ENCODE measurements at places on chromosomes 4 and X.

GRCh38 chr4:183602557-183603027, 56.4 kb downstream of the RWDD4 start:
- DNase-seq = no peak

DNA sequence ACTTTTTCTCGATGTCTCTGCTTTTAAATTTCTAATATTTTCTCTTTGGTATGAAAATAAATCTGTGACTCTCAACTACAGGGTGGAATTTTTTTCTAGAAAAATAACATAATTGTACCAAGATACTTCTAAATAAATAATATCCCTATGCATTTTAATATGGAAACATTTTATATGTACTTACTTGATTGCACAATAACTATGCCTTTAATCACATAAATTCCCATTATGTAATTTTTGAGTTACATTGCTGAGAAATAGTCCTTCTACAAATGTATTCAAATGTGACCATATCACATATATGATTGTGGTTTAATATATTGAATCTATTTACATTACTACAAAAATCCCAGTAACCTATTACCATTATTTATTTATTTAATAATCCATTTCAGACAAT, 1543.3 kb upstream of the PABPC4L start:
- no peak for DNase-seq

DNA sequence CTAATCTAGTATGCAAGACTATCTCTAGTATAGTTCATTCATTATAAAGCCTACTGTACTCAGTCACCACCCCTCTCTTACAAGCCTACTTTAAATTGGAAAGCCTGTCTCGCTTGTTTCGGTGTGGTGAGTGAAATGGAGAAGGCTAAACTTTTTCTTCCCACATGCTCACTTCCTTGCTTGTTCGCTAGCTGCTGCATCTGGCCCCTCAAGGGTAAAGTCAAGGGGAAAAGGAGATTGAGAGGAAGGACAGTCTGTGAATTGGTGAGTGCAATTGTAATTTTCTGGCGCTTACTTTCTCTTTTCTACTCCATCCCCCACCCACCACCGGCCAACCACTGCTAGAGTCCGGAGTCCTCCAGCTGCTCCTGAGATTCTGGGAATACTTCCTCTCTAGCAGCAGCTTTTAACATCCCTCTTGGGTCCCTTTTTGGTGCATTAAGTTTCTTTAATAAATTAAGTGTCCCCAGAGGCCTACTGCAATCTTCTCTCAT, 12.1 kb upstream of the ARAP2 start:
- no peak for DNase-seq

GRCh38 chrX:72137846-72138495, 6.3 kb upstream of the RTL5 start:
- DNase-seq = no peak

GRCh38 chrX:20965270-20966044, 408.8 kb upstream of the CNKSR2 start:
- DNase-seq = no peak

- no peak for DNase-seq
Measured at GRCh38 chrX:10570601-10571000, 49.8 kb downstream of the MID1 start.

DNA sequence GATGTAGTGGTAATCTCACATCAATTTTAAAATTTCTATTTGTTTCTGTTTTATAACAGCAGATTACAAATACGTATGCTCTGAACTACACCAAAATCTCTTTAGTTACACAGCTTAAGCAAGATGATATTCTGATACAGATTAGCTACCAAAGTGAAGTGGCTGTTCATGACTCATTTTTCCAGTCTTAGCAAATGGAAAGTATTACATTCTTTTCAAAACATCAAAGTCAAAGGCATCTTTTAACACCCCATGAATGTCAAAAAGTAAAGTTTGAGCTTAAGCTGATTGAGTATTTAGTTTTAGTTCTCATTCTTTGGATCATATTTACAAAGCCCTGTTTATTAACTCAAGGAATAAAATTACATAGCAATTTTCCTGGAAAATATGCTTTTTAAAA, 6.6 kb upstream of the HPGDS start:
- no peak for DNase-seq

DNA sequence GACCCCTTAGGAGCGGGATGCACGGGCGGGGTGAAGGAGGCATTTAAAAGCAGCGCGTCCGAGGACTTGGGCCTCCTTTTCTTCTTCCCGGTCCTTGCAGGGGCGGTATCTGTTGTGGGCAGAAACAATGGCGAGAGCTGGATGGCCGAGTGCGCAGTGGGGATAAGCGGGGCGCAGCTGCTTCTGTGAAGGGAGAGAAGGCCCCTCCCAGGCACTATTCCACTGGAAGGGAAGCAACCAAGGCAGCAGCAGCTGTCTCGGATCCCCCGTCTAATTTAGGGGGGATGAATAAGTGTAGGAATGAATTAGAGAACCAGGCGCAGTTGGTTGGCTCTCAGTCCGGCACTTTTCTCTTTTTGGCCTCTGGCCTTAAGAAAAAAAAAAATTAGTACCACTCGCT, 995 bp downstream of the SMARCA5 start:
- peak; percentile 4 for DNase-seq

GRCh38 chrX:70042399-70043371, 7.1 kb downstream of the AWAT2 start:
- DNase-seq = no peak

GRCh38 chrX:40209951-40210617, 112.3 kb upstream of the BCOR start:
- DNase-seq = no peak

- DNase-seq = no peak
Measured at GRCh38 chr4:20493761-20494353, 206.4 kb upstream of the PACRGL start.

DNA sequence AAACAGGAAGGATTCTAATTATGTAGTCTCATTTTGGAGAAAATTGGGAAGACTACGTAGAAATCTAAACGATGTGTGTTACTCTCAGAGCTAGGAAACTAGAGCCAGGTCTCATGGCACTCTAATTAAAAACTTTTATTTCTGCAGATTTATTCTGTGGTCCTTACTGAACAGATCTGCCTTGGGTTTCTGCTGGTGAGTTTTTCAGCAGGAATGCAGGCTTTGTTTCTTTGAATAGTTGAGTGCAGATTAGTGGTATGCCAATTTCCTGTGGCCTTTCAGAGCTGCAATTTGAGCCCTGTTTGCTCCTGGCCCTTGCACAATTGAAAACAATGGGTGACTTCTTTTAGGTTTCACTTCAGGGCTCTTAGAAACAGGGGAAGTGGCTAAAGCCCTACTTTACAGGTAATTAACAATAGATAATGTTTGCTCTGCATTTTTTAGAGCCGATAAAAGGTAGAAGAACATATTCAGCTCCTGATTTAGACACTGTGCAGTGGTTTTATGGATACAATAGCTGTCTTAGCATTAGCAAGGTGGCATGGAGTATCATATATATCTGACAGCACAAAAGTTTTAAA, 21.8 kb downstream of the SPRY1 start:
- no peak for DNase-seq

DNA sequence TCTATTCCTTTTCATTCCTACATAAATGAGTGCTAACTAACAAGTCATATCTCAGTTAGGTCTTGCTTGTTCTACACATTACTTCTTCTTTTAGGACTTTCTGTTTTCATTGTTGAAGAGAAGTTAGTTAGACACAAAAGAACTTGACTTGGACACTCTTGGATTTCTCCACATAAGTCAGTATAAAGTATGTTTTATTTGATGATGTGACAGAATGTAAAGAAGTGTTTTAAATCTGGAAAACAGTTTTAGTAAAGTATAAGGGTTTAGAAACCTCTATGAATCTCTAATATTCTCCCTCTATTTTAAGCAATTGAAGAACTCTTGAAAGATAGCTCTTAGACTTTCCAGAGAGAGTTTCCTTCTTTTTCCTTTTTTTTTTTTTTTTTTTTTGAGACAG, 38.6 kb upstream of the TMEM33 start:
- DNase-seq = no peak

GRCh38 chr4:137533855-137534254, 1.6 kb upstream of the PCDH18 start:
- DNase-seq = no peak

DNA sequence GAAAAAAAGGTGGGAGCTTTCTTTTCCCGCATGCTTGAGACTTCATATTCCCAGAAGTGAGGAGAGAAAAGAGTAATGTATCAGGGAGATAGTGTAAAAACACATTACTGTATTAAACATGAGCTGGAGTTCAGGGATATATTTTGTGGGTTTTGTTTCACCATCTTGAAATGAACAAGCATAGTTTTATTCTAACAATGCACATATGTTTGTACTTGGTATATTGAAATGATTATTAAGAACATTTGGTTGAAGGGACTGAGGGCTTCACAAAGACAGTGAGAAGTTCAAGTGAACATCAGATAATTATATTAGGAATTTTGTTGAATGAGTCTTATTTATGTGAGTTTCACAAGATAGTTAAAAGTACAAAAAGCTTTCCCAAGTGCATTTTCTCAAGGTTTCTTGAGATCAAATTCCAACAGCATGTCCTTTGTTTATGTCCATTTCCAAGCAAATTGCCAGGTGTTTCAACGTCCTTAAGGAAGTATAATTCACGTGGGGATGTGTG, 368.8 kb downstream of the ANKRD50 start:
- DNase-seq = no peak

GRCh38 chr4:24806206-24806990, 11.0 kb downstream of the SOD3 start:
- DNase-seq = no peak

- no peak for DNase-seq
Measured at GRCh38 chr4:43435291-43435690, 542.8 kb downstream of the GRXCR1 start.
